ENCODE measurements at places on chromosomes 11 and 22.

GRCh38 chr11:44421090-44421675, 111.2 kb upstream of the ALX4 start:
- no peak for DNase-seq

DNA sequence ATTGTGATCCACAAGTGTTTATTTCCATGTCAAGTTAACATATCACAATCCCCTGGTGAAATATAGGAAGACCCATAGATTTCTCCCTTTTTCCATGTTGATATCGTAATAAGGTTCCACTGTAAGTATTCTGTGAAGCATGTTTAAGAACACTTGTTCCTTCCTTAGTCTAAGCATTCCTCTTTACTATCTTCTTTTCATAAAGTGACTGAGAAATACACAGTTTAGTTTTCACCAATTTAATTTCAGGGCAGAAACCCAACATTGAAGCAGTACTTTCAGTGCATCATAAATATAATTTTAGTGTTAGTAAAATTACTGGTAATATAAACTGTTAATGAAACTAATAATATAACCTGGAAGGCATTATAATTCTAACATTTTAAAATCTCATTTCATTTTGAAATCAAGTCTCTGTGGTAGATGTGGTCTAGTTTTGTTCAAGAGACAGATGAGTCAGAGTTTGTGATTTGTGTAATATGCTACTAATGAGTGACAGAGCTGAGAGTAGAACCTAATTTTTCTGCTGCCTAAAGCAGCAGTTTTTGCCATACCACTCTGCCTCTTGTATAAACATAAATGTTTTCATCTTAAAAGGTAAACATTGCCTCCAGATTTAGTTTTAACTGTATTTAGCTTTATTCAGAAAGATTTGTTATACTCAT, 79.4 kb downstream of the ATM start:
- no peak for DNase-seq

- DNase-seq: no peak
Measured at GRCh38 chr22:47495110-47495509, 732.7 kb downstream of the TBC1D22A start.

GRCh38 chr11:74849525-74850391, 99.1 kb downstream of the XRRA1 start:
- no peak for DNase-seq

GRCh38 chr22:38292694-38293093, 19.9 kb upstream of the TMEM184B start:
- DNase-seq: no peak

GRCh38 chr11:27864611-27865010, 164.4 kb upstream of the BDNF start:
- DNase-seq: no peak
